ENCODE measurements at places on chromosomes 3 and 15.

GRCh38 chr15:71893691-71894090 is 83.3 kb downstream of the NR2E3 start:
- DNase-seq, result no peak

GRCh38 chr15:28096670-28097431 is 2.3 kb downstream of the OCA2 start:
- DNase-seq, result no peak

GRCh38 chr3:129503471-129504291 is 24.8 kb upstream of the RHO start:
- no peak for DNase-seq

- peak; percentile 98 for DNase-seq
Observed at GRCh38 chr3:152319831-152320617, 51.3 kb downstream of the MBNL1 start.

GRCh38 chr3:106086636-106087035 is 217.8 kb upstream of the CBLB start:
- DNase-seq, result no peak

- peak; percentile 35 for DNase-seq
Observed at GRCh38 chr15:76285241-76285825, 25.9 kb downstream of the ETFA start.

GRCh38 chr3:193908181-193908744 is 227.7 kb upstream of the HES1 start:
- DNase-seq, result no peak

DNA sequence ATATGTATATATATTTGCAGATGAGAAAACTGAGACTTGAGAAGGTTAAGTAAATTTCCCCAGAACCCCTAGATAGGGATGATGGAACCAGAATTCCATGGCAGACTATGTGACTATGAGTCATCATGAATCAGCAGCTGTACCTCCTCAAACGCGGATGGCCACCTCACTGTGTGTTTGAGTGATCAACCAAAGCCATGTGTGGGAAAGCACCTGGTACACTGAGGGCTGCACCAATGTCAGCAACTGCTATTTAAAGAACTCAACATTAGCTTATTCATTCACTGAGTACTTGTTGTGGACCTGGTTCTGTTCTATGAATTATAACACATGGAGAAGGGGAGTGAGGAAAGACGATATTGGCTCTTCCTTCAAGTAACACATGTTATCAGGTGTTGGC is 377.0 kb downstream of the GAP43 start:
- no peak for DNase-seq

DNA sequence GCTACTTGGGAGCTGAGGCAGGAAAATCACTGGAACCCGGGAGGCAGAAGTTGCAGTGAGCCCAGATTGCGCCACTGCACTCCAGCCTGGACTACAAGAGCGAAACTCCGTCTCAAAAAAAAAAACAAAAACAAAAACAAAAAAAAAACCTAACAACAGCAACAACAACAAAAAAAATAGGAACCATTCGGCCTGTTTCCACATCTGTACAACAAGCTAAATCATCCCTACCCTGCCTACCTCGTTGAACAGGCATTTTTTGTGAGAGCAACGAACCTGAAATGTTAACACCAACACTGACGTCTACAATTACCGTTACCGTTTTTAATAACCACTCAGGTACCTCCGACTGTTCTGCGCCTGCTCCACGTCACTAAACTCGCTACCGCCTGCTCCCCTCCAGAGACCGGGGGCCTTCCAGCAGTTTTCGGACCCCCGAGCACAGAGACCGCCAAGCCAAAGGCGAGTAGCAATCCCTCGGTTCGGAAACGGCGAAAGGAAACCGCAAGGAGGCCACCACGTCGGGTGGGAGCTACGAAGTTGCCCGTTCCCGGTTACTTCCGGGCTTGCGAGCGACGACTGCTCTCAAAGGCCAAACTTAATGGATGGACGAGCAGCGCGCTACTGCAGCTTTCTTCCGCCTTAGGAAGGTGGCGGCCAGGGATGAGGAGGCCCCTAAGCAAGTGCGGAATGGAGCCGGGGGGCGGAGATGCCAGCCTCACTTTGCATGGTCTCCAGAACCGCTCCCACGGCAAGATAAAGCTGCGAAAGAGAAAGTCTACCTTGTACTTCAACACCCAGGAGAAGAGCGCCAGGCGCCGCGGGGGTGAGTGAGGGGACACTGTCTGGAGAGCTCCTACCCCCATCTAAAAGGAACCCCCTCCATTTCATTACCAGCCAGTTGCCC is at the start of the genes PIGB and PIGBOS1:
PIGB (plus strand) TSS at position 635 of the 907 bp plus-strand sequence; CDS start at position 664, 29 bp downstream.
PIGBOS1 (minus strand) TSS at position 536 of the 907 bp plus-strand sequence. CDS start 1,331 bp downstream, outside the sequence.
- peak; percentile 92 for DNase-seq

DNA sequence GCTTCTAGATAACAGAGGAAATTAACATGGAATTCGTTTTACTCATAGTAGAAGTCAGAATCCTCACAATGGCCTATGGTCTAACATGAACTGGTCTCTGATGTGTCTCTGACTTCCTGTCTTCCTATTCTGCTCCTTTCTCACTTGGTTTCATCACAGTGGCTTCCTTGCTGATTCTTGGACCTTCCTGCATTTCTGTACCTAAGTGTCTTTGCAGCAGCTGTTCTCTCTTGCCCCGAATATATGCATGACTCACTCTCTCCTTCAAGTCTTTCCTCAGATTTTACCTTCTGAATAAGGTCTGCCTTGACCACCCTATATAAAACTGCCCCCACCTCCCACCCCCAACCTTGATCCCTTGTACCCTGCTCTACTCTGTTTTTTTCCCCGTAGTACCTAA is 14.1 kb downstream of the ARL13B start:
- no peak for DNase-seq

- peak; percentile 93 for DNase-seq
Observed at GRCh38 chr3:153166206-153166605, 4.2 kb downstream of the RAP2B start.

GRCh38 chr15:73318463-73319351 is 50.1 kb downstream of the HCN4 start:
- DNase-seq, result no peak

- DNase-seq, result peak; percentile 12
Observed at GRCh38 chr3:71310359-71310979, 273.1 kb downstream of the FOXP1 start.

DNA sequence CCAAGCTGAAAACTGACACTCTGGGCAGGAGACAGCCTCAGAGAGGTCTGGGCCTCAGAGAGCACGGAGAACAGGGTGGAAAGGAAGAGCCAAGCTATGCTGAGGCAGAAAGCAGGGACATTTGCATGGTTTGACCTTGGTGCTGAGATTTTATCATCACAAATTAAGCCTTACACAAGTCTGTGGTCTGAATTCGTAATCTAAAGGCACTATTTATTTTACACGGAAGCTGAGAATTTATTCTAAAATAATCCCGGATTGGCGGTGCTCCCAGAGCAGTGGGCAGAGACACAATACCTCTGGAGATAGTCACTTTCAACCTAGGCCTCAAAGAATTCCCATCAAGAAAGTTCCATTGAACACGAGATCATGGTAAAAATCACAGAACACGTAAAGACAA is 47.5 kb downstream of the CFAP92 start:
- no peak for DNase-seq

DNA sequence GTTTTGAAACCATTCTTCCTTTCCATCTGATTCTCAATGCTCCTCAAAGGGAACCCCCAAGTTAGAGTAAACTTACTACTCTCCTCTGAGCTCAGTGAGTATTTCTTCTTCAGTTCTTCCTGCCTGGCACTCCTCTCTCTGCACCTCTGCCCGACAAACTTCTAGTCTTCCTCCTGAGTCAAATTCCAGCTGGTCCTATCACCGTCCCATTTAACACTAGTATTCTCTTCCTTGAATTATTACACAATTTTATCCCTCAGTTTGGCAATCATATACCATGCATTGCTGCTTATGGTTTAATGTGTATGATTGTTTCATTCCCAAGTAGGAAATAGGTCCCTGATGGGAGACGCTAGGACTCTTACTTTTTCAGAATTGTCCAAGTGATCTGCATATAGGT is 279.7 kb downstream of the MECOM start:
- no peak for DNase-seq

- no peak for DNase-seq
Observed at GRCh38 chr3:175274056-175274455, 414.9 kb downstream of the NAALADL2 start.
